ENCODE measurements at places on chromosomes 6 and 20.

- DNase-seq, result no peak
Measured at GRCh38 chr6:43331891-43332290, 23.3 kb upstream of the CRIP3 start.

DNA sequence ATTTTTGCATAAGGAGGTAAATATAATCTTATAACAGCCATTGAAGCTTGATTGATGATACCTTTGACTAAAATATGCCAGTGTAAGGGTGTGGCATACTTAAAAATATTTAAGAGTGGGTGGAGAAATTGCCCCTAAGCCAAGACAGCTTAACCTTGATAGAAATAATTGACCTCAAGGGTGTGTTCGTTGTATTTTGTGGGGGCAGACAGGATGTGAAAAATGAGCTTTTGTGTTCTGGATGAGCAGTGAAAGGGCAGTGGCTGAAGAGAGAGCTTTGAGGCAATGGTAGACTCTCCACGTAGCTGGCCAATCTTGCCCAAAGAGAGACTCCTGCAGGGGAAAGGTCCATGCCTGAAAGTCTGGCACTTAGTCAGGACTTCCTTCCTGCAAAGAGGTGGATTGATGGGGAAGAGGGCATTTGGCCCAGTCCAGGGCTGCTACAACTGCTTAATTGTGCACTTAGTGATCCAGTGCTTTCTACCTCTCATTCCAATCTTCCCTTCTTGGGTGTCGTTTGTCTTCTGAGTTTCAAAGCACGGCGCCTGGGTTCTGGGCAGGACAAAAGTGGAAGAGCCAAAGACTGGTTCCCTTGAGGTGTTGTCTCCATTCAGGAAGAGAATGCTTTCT, 15.6 kb upstream of the CD109 start:
- DNase-seq, result no peak

- no peak for DNase-seq
Measured at GRCh38 chr6:64477391-64477790, 841.8 kb downstream of the PHF3 start.

- no peak for DNase-seq
Measured at GRCh38 chr6:128135325-128135724, 234.5 kb upstream of the THEMIS start.

DNA sequence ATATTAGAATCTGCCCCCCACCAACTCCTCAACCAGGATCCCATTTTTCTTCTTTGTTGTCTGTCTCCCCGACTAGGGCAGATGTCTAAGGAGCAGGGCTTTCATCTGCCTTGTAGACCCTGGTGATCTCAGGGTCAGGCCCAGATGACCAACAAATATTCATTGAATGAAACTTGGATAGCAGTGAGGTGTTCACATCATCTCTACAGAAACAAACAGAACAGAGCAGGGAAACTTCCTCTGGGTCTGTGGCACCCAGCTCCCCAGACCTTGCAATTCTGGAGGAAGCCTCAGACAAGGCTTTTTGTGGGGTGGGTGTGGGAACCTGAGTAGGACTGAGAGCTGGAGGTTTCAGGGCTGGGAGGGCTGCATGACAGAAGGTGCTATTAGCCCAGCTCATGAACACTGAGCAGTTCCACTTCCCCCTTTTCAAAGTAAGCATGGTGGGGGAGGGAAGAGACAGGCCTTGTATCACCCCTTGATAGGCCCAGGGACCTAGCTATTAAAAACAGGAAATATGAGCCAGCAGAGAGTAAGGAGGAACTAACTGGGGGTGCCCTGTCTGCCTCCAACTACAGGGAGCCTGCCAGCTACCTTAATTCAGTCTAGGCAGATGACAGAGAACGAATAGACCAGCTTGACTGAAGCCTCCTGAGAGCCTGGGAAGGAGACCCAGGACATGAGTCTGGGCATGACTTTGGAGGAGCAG, 37.3 kb upstream of the TOP1 start:
- DNase-seq, result no peak

DNA sequence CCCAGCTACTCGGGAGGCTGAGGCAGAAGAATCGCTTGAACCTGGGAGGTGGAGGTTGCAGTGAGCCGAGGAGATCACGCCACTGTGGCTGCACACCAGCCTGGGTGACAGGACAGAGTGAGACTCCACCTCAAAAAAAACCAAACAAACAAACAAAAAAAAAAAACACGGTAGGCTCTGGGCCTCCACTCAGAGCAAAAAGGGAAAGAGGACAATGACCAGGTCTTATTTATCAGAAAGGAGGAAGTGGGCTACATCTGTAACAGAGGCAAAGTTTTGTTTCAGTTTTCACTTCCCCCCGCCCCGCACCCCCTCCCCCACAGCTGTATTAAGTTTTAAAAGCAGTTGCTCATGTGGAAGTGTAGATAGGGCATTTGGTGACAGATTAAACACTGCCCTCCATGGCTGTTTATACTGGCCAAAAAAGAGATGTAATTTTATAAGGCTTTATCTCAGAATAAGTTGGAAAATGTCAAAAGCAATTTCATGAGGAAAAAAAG, 114.6 kb downstream of the RCAN2 start:
- DNase-seq, result no peak

- no peak for DNase-seq
Measured at GRCh38 chr6:14067656-14068055, 49.9 kb upstream of the CD83 start.

DNA sequence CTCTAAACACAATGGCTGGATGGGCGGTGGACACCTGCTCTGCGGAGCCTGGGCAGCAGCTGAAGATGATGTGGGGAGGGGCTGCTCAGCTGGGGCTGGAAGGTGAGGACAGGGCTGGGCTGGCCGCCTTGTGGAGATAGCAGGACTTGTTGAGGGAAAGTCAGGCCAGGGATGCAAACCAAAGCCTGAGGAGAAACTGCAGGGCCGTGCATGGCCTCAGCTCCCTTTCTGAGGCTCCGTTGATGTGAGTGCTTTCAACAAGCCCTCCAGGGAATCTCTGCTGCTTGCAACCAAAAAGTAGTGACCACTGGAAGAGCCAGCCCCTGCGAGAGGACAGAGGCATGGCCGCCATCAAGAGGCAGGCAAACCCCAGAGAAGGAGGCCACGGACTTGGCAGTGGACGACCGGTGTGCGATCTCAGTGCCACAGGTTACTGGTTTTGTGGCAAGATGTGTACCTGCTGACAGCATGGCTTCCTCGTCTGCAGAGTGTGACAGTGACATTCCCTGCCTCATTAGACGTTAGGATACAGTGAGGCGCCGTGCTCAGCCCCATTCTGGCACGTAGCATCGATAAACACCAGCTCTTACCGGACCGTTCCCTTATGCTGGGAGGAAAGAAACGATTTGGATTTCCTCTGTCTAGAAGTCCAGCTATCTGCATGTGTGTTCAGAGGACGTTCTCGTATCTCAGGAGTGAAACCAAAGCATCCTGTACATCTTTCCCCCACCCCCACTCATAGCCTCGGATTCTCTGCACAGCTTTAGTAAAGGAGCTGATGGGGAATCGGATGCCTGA, 37.9 kb downstream of the ERMARD start:
- DNase-seq, result no peak

DNA sequence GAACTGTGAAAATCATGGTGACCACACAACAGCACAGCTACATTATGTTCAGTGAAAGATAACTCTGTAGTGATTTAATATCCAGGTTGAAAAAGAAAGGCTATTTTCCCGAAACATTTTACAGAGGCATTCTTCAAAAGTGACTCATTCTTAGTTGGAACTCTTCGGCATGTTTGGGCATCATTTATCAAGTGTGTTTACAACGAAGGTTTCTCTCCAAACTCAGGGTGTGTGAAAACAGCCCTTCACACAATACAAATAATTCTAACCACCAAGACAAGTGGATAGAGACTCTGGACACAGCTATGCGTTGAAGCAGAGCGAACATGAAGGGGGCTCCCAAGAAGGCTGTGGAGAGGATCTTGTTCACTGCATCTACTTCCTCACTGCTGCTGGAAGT, 57.6 kb downstream of the CBLN4 start:
- DNase-seq, result no peak

DNA sequence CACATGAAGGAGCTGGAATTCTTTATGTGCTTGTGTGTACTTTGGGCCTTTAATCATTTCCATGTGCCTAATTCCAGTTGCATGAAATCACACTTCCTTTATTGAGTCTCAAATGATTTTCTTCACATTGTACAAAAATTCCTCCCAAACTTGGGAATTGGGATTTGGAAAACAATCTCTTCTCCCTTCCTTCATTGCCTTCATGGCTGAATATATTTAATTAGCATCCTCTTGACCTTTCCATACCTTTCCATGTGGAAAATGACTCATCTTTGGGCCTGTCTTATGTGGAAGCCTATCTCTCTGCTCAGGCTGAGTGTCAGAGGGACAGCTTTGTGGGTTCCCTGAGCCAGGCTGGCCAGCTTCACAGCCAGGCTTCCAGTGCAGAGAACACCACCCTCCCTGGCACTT, 33.0 kb upstream of the CDH4 start:
- DNase-seq, result no peak

- DNase-seq, result peak; percentile 68
Measured at GRCh38 chr6:53725791-53726575, 60.4 kb upstream of the KLHL31 start.

GRCh38 chr20:52494244-52494643, 302.7 kb upstream of the ZFP64 start:
- peak; percentile 50 for DNase-seq

DNA sequence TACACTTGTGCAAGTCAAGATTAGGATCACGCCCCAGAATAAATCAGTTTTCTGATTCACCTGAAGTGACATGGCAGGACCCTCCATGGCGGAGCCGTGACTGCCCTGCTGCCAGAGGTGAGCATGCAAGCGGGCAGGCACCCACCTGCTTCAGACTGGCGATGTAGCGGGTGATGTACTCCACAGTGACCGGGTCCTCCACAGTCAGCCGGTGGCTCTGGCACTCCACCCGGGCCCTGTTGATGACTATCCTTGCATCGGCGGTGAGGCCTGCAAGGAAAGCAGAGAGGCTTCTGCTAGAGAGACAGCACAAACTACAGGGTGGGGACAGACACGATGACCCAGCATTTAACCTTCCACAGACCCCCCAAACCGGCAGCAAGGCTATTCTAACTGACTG, 3.6 kb downstream of the PSMA7 start:
- no peak for DNase-seq

- DNase-seq, result no peak
Measured at GRCh38 chr6:36154286-36154685, 24.0 kb downstream of the MAPK13 start.

GRCh38 chr20:53194306-53195290, 222.4 kb downstream of the TSHZ2 start:
- no peak for DNase-seq

DNA sequence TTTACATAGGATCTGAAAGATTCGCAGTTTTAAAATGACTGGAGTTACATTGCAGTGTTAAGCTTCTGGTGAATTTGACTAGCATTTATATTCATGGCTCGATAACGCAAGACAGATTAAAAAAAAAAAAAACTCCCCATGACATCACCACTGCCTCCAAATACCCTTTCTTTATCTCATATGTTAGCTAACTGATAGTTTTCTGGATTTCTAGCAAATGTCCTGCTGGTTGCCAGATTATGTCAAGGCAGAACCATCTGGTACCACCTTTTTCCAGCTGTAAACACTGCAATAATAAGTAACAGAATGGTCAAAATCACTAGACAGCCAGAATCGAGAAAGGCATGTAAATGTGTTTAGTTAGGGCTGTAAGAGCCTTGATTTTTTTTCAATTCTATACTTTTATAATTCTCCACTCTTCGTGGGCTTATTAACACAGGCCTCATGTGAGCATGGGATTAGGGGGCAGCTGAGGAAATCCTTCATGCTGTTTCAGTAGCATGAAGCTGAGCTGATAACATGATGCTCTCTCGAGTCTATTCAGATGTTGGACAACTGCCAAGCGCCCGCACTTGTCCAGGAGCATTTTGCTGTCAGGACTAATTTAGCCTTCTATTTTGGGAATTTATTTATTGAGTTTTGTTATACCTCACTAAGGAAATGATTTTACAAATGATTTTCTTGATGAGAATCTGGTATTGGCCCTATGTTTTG, 166.0 kb upstream of the SCGN start:
- DNase-seq, result no peak

DNA sequence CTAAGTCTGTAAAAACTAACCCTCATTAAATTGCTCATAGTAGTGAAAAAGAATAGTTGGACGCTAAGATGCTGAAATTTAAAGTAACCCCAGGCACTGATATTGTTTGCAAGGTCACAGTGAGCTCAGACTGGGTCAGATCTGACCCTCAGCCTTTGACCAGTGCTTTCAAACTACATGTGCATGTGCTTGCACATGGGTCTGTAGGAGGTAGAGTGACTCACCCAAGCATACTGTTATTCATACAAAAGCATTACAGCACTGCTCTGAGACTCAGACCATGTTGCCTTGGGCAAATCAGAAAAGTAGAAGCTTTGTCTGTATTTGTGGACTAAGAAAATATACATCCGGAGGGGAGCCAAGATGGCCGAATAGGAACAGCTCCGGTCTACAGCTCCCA, 326.4 kb upstream of the MARCKS start:
- no peak for DNase-seq

- DNase-seq, result no peak
Measured at GRCh38 chr6:52790861-52791260, 12.8 kb downstream of the GSTA1 start.

GRCh38 chr6:52994839-52995088, 320 bp downstream of the GSTA4 start:
- DNase-seq, result no peak

DNA sequence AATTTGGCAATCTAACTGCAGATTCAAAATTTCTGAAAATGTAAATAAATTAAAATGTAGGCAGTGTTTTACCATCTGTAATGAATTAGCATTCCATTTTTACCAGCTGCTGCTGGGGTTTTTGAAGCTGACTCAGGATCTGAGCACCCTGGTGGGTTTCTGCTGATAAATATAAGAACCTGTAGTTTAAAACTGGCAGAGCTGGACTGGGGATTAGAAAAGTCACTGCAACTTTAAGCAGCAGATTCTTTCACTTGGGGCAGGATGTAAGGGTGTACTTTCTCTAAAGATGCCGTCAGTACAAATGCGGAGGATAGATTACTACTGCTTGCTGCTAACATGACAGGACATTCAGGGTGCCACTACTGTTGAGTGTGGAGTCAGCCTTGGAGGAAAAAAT, 341.8 kb downstream of the CDKAL1 start:
- no peak for DNase-seq

DNA sequence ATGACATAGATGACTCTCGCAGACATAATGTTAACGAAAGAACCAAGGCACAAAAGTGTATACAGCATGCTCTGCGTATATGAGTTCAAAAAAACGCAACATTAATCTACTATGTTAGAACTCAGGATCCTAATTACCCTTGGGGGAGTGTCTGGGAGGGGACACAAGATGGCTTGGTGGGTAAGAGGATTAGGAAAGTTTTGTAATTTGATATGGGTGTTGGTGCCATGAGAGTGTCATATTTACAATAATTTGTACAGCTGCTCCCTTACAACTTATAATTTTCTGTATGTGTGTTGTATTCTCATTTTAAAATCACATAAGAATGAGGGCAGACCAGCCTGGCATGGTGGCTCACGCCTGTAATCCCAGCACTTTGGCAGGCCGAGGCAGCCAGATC, 38.6 kb downstream of the TFEB start:
- DNase-seq, result no peak
